Adrenal gland (tissue), 19 donors: ENCODE measurements at places on chromosomes 4 and X. TPM values are rescaled to one million over a fixed set of nuclear protein-coding genes. Genes with fewer than 3 reads are reported as not detected.

GRCh38 chr4:78845472-78845871 is 69.3 kb downstream of the BMP2K start:
- no peak for DNase-seq

DNA sequence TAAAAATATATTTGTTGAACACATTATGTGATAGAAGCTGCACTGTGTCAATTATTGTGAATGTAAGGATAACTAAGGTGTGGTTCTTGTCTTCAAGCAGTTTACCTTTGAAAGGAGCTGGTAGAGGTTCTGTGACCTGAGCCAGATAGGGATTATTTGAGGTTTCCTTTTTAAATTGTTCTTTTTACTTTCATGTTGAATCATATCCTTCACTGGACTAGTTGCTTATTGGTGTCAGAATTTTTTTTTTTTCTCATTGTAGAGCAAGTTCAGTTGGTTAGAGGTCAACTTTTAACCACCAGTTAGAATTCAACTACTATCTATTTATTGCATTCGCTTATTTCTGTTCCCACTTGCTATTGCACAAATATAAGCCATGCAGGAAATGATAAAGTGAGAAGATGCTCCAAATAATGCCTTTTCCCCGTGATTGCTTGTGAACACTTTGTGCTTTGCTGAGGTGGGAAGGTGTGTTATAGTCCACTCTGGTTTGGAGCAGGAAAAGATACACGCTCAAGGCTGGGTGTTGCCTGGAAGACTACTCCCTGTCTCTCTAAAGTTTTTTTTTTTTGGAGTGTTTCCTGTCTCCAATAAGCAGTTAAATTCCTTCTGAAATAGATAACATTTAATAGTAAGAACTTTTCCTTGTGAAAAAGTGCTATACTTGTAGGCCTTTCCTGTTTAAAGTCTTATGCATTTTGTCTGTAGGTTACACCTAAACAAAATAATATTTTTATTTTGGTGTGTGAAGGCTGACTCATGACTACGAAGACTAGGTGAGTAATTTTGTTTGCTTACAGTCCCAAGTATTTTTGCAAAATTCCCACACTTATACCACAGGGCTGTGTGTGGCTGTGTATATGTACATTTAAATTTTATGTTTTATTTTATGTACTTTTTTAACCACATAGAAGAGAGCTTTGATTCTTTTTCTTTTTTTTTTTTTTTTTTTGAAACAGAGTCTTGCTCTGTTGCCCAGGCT is 83.8 kb upstream of the LCORL start:
- no peak for DNase-seq

DNA sequence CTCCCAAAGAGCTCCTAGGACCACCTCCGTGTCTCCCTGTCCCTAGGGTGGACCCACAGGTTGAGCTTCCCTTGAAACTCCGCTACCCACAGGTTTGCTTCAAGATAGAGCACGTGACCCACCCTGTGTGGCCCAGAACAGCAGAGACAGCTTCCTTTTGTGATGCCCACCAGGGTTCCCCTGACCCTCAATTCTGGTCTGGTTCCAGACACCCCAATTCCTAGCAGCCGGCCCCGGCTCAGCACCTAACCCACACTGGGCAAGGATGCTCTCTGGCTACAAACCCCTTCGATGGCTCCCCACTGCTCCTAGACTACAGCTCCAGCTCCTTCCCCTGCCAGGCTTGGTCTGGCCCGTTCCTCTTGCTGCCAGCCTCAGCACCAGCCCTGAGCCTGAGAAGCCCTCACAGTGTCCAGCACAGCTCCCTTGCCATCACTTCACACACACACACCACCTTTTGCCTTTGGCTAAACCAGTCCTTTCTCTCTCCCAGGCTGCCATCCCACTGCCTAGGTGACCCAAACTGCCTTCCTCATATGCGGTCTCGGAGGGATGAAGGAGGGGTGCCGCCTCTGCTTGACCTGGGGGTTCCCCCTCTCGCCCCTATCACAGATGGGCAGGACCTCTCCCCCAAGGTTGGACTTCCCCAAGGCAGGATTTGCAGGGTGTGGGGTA is 6.2 kb downstream of the PNCK start:
- DNase-seq = no peak

GRCh38 chr4:866761-867390 is 40.9 kb upstream of the CPLX1 start:
- no peak for DNase-seq

DNA sequence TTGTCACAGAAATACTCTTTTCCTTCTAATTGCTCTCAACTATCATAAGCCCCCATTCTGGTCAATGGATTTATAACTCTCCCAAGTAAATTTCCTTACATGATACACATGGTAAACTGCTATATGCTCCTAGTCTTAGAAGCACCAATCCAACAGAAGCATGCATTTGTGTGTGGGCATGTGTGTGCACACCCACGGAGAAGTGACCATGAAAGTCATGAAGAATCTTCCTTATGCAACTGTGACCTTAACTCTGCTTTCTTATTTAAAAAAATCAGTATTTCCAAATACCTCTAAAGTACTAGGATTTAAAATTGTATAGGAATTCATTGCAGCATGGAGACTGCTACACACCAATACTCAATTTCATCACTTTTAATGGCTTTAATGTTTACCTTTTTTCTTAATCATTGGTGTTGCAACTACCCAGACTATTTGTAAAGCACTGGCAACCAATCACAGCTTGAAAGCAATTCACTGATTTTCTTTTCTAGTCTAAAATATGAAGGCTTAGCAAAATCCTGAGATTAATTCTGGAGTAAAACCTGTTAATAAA is 47.6 kb downstream of the MAML3 start:
- DNase-seq = no peak

DNA sequence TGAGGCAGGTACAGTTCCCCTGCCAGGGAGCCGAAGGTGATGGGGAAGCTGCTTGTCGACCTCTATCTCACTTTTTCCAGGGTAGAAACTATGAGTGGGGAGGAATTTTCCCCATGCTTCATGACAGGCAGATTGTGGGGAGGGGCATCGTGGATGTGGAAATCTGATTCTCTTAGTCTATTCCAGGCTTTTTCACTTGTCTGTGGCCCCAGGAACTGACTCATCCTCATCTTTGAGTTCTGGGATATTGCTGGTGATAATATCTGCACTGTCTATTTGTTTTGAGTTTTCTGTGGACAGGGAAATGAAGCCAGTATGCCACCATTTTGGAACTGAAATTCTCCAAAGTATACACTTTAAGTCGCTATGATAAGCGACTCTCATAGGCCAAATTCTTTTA is 7.6 kb upstream of the TLR2 start:
- no peak for DNase-seq

- no peak for DNase-seq
These were observed 632.9 kb downstream of the ZNF674 start for GRCh38 chrX:45912316-45912715.

GRCh38 chrX:41686788-41687187 is 2.0 kb upstream of the GPR34 start:
- DNase-seq = no peak

Gene CFAP99
- total RNA-seq = 5.0 TPM

Gene VCX3B
- total RNA-seq = not detected

Gene FMR1NB
- not detected for total RNA-seq
